CD8-positive, alpha-beta memory T cell (primary cell): ENCODE measurements at places on chromosomes 2 and 18.

DNA sequence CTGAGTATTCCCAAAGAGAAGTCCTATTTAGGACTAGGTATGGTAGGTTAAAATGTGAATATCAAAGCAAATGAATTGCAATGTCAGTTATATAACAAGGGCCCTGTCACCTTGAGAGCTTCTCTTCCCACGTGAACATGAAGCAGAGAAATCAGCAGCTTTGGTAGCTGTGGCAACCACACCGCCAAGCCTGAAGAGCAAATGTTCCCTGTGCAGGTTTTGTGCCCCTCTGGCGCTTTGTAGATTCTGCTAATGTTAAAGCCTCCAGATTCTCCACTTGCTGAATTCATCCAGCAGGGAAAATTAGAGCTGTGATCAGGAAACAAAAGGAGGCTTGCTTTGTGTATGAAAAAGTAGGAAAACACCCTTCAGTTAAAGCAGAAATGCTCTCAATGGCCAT is 322.6 kb downstream of the RBM43 start:
- DNase-seq: no peak

DNA sequence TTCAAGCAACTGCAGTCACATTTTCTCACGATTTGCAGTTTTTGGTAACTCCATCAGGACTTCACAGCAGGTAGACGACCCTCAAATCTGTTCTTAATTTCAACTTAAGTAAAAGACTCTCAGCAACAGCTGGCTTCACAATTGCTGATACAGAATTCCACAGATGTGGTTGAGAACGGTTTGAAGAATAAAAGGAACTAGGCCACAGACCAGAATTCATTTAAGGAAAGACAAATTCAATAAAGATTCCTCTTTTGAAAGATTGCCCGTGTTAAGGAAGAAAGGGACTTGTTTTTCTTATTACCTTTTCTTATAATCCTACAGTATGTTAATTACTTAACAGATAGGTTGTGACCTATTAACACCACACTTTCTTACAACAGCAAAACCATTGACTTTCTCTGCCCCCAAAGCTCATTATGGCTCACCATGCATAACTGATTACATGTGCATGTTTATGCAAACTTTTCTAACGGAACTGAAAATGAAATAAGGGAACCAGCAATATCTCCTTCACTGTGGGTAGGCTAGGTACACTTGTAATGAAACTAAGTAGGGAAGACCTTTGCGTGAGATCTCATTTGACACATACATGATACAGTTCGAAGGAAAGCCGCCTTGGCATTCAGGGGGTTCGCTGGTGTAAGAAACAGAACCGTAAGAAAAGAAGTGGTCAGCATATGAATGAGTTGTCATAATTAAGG is 4.7 kb upstream of the ZNF516 start:
- no peak for DNase-seq

GRCh38 chr2:203463266-203463678 is 71.8 kb downstream of the RAPH1 start:
- DNase-seq: no peak

DNA sequence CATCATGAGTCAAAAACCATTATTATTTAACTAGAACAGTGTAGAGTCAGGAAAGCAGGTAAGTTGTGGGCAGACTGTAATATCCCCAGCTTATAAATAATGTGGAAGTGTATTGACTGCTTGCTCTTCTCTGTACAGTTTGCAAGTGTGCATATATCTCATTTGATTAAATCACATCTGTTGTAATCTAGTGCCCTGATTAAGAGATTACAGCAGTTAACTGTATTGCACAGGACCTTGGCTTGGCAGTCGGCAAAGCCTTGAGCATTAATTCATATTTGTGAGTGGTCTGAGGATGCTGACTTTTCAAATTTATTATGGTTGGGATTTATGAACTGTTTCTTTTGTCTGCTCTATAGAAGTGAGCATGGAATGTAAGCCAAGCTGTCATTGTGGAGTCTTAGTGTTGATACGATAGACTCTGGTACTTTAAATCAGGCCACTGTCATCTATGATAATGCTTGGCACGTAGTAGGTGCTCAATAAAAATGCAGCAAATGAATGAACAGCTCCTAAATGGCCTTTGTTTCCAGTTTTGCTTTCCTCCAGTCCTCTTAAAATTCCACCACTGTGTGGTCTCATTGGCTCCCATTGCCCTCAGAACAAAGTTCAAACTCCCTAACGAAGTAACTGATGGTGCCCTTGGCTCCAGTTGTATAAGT is 48.3 kb downstream of the RAB31 start:
- DNase-seq: no peak

GRCh38 chr2:60351321-60351720 is 202.1 kb downstream of the BCL11A start:
- no peak for DNase-seq

GRCh38 chr2:64766841-64767669 is 113.3 kb upstream of the SERTAD2 start:
- DNase-seq: no peak

DNA sequence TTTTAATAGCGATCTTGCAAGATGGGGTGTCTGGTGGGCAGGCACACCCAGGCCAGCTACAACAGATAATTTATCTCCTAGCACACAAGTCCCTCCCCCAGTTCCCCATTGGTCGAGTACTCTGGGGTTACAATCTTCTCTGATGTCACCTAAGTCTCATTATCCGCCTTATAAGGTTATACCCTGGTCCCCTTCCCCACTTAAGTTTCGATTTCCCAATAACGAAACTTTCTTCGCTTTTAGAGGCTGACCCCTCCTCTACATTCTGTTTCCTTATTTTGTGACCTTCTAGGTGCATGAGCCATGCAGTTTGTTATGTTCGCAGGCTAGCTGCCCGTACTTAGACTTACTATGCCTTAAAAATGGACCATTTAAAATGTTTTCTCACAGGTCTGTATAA is 180.1 kb downstream of the CAPN13 start:
- no peak for DNase-seq

DNA sequence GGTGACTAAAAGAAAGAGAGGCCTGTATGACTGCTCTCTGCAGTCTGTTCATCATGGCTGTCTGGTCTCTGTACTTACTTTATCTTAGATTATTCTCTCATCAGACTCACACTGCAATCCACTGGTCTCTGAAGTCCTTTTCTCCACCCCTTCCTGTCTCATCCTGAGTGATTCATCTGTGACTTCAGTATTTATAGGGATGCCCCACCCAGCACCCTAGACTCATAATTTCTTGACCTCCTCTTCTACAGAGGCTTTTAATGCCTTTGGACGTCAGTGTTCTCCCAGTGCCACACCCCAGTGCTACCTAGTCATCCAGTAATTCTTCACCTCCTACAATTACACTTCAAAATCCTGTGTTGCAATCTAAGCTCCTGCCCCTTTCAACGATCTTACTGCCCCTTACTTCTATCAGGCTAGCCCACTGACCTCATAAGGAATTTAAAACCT is 14.9 kb upstream of the ITPRID2 start:
- no peak for DNase-seq

DNA sequence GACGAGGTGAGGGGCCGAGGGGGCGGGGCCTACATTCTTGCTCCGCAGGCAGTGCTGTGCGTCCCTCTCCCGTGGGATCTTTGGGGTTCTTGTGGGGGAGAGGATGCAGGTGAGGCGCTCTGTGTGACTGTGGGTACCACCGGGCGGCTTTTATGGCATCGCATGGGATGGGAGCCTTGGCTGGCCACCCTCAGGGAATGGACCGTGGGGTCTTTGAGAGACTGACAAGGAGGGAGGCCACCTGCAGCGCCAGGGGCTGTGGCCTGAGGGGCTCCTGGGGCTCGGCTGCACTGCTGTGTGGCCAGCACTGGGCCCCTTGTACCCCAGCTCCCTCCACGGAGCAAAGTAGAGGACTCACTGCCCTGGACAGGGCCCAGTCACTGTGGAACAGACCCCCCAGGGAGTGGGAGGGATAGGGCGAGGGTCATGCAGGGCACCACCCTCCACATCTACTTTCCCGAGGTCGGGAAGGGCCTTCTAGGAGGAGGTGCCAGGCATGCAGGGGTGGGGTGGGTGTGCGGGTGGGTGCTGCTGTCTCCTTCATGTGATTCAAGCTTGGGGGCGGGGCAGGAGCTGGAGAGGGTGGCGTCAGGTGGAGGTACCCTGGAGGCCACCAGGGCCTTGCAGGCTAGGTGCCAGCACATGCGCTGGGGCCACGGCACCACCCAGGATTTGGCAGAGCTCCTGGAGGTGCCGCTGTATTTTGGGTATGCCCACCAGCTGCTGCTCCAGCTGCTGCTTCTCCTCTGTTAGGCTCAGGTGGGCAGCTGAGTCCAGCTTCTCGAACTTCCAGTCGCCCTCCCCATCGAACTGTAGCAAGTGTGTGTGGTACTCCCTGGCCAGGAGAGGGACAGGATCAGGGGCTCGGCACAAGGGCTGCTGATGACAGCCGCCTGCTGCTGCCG is 1072.4 kb downstream of the RPIA start:
- no peak for DNase-seq

DNA sequence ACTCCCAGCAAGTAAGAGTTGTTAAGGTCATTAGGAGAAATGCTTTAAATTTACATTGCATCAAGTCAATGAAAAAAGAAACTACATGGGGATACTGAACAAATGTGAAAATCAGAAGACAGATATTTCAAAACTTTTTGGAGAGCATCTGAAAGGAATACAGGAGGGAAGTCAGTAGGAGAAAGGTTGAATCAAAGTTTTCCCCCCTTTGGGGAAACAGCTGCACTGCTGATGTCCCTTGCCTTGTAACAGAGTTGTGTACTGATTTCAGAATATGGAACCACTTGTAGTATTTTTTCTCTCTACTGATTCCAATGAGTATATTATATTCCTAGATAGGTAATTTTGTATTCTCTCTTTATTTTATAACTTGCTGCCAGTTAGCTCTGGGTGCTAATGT is 592.5 kb upstream of the ZEB2 start:
- no peak for DNase-seq

DNA sequence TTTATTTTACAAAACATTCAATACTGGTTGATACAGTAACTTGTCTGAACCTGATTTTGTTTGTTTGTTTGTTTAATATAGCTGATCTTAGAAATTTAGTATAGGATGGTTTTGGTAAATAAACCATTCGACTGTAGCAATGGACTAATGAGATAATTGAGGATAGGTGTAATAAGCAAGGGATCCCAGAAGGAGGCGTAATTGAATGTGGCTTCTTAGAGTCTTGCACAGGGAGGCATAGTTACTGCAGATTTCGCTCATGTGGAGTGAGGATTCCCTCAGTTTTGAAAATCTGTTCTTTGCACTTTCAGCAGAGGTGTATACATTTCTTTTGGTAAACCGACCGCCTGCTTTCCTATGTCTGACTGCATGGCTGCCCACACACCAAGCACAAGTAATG is 709.6 kb downstream of the SOCS6 start:
- DNase-seq: no peak

DNA sequence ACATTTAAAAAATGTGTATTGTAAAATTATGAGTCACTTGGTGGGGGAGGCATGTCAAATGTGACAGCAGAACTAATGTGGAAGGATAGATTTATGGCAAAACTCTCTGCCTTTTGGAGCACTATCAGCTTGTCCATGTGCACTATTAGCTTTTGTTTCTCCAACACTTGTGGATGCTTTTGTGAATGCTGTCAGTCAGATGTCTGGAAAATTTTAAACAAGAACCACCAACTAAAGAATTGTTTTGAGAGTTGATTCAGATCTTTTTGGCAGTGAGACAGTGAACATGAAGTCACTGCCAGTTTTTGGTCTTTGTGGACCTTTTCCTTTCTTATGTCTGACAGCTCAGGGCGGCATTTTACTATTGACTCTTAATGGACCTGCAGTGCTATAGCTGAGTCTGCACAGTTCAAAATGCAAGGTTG is 72.4 kb downstream of the KIAA1328 start:
- no peak for DNase-seq

GRCh38 chr2:140257692-140258300 is 1477.6 kb upstream of the NXPH2 start:
- DNase-seq: no peak

DNA sequence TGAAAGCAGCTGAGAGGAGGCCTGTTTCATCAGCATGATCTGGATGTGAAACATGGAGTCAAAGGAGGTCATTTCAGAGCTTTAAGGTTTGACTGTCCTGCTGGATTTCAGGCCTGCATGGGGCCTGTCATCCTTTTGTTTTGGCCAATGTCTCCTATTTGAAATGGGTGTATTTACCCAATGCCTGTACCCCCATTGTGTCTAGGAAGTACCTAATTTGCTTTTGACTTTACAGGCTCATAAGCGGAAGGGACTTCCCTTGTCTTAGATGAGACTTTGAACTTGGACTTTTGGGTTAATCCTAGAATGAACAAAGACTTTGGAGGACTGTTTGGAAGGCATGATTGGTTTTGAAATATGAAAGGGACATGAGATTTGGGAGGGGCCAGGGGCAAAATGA is 19.3 kb upstream of the CYP27C1 start:
- no peak for DNase-seq

DNA sequence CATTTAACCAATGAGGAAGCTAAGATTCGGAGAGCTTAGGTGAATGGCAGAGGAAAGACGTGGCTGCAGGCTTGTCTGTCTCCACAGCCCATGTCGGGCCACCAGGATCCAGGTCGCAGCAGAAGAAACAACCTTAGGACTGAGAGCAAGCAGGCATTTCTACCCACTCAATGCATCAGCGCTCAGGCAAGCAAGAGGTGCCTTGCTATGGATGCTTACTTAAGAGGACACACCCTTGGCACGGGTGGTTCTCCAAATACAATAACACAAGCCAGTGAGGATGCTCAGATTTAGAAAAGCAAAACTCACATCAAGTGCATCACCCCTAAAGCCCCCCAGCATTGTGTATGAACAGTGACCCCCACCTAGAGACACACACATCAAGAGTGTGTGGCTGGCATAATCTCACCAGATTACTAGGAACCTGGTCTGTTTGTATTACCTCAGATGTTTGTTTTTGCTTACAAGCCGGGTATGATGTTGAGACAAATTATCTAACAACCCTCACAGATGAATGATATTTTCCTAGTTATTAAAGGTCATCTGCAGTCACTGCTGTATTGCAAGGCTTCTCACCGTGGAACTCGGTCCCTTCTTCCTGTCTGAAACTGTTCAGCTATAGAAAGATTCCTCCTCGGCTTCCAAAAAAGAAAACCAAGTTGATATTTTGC is 34.2 kb upstream of the NPAS2 start:
- no peak for DNase-seq

DNA sequence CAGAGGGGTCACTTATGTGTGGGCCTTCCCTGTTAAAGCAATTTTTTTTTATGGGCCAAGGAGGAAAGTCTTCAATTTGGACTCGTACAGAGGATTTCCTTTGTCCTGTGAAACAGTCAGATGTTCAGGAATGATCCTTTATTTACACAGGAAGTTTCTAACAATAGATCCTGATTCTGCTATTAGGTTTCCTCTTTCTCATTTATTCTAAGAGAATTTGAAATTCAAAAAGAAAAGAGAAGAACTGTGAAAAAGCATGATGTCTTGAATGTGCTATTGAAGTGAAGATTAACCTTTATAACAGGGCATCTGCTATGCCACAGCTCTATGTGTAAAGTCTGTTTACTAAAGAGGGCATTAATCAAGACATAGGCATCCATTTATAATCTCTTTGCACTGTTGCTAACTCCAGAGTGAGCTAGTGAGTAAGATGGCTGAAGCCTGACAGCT is 105.3 kb upstream of the FAM98A start:
- no peak for DNase-seq
